ENCODE measurements at places on chromosomes 7 and 10.

DNA sequence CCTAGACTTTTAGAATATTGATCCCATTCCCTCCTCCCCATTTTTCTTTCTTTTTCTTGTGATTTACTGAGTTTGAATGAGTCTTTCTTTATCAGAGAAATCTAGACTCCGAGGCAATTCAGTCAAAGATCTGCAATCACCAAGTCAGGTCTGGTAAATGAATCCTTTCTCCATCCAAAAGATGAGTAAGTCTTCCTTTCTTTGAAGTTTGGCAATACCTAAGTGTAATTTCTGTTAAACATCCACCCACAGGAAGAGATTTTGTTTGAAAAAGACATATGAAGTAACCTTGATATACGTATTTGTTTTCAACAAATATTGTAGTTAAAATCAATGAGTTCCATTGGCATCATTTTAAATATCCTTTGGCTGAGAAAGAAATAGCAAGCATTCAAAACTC, 58.3 kb downstream of the SLC39A12 start:
- no peak for DNase-seq

DNA sequence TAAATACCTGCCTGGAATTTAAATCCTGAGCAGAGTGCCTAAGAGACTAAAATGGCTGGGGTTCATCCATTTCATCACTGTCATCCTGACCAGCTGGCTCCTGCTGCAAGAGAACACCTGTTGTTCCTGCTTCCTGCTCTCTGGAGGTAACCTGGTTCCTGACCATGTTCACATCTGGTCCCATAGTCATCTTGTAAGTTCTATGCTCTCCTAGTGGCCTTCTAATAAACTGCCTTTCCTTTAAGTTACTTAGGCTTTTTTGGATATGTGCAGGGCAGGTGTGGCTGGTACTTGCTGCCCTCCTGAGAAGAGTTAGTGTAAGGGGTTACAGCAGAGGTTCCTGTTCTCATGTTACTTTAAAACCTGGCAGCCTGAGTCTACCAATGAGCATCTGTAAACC, 80.0 kb downstream of the NRCAM start:
- DNase-seq = no peak

- DNase-seq = no peak
Measured at GRCh38 chr10:74738542-74738941, 87.9 kb upstream of the KAT6B start.

DNA sequence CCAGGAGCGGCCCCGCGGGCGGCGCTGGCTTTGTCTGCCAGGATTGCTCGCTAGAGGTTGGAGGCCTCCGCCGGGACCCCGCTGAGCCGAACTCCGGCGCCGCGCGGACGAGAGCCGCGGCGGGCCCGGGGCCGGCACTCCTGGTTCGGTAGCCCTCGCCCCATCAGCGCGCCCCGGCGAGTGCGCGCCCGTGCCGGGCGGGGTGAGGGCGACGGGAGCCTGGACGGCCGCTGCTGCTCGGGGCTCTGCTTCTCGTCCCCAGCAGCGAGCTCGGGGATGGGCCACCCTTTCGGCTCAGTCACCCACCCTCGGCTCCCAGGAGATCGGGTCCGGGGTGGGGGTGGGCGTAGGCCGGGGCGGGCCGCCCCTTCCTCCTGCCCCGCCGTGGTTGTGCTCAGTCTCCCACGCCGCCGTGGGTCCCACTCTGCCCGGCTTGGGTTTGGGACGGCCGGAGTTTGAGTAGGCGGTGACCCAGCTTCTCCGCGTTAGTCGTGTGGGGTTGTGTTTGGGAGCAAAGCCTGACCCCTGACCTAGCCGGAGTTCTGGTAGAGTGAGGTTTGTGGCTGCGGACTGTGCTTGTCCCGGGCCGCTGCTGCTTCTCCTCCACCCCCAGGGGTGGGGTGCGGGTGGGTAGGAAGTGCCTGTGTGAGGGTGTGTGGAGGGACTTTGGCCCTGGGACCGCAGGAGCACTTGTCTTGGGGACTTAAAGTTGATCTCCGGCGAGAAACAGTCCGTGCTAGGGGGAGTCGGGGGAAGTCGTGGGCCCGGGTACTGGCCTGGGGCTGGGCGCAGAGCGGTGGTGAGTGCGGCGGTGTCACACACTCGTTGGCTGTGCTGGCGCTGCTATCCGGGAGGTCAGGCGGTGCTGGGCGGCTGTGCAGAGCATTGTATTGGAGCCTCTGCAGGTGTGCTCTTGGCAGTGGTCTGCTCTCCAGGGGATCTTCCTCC, 677 bp downstream of the TSPAN14 start:
- DNase-seq = peak; percentile 63

GRCh38 chr10:30433306-30433729, 666 bp upstream of the MAP3K8 start:
- no peak for DNase-seq

GRCh38 chr10:103724771-103725170, 130.6 kb downstream of the SH3PXD2A start:
- no peak for DNase-seq

DNA sequence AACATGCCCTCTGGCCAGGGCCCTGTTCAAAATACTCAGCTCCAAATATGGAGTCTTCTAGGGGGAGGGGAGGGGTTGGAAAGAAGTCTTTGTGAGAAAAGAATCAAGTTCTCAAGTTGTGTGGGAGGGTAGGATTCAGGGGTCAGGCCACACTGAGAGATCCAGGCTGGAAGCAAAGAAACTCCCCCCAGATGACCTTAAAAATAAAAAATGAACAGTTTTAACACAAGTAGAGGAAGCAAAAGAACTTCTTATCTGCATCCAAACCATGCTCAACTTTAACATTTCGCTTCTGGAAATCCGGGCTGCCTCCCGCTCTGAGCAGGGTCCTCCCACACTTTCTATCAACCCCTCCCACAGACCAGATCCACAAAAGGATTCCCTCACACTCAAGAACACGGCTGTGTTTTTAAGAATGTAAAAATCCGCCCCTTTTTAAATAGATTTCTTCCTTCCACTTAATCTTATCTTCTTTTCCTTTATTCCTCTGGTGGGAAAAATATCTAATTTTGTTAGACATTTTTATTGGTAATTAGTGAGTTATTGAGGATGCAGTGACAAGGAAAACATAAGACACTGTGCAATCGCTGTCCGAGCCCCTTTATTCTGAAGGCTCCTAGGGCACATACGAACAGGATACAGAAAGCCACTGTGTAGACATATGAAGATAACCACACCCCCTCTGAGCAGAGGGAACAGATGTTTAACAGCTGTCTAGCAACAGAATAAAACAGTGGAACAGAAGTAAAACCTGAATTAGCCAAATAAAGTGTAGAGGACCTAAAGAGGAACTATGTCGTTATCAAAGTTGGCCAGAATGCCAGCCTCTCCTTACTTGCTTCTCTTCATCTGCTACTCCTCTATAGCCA, 43.8 kb downstream of the CYTH3 start:
- DNase-seq = peak; percentile 72

DNA sequence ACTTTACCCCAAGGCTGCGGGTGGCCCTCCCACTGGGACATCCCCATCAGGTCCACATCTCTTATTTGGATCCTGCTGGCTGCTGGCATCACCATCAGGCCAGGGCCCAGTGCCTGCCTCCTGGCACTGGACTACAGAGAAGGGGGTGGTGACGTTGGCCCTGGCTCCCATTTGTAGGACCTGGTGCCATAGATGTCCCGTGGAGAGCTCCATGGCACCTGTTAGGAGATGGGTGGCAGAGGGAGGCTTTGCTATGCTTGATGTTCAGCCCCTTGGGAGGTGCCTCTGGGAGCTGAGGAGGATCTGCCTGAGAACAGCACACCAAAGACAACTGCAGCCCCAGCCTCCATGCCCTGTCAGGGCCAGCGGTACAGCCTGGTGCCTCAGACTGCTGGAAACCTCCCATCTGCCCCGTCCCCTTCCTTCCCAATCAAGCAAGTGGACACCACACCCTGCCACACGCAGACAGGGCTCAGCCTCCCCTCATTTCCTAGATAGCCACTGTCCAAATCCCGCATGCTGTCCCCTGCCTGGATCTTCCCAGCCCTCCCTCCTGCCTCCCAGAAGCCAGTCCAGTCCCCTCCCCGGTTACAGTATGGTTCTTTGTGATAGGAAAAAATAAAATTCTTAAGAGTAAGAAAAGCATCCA, 230.0 kb upstream of the GRB10 start:
- DNase-seq = peak; percentile 14

DNA sequence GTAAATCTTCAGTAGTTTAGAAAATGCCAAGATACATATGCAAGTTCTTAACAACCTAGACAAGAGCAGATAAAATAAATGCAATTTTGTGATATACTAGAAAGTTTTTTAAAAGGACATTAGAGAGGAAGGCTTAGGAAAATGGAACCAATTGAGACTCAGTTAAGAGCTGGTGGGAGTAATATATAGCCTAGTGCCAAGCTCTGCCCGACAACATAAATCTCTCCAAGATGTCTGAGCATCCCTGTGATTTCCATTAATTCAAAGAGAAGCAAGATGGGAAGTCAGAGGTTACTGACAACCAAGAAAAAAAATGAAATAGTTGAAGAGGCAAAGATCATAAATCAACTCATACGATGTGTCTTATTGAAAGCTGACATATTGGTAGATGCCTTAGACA, 74.5 kb downstream of the DGKB start:
- no peak for DNase-seq

- no peak for DNase-seq
Measured at GRCh38 chr10:63825111-63825510, 303.9 kb downstream of the REEP3 start.

- no peak for DNase-seq
Measured at GRCh38 chr10:10792681-10793080, 225.0 kb upstream of the CELF2 start.

- DNase-seq = no peak
Measured at GRCh38 chr10:77422491-77423338, 214.9 kb downstream of the KCNMA1 start.

GRCh38 chr10:110664483-110665420, 20.6 kb downstream of the RBM20 start:
- no peak for DNase-seq

DNA sequence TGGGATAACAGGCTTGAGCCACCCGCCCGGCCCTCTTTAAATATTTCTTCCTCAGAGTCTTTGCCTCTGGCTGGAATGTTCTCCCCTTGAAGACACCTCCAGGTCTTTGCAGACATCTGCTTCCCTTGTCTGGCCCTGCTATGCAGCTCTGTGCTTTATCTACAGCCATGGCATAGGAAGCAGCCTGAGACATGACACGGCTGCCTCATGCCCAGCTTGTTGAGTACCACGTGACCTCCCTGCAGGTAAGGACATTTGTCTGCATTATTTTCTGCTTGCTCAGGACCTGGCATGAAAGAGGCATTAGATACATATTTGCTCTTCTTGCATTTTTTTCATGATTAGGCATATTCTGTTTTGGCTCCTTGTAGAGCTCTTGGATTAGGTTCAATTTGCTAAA, 113.8 kb upstream of the KLF6 start:
- no peak for DNase-seq

DNA sequence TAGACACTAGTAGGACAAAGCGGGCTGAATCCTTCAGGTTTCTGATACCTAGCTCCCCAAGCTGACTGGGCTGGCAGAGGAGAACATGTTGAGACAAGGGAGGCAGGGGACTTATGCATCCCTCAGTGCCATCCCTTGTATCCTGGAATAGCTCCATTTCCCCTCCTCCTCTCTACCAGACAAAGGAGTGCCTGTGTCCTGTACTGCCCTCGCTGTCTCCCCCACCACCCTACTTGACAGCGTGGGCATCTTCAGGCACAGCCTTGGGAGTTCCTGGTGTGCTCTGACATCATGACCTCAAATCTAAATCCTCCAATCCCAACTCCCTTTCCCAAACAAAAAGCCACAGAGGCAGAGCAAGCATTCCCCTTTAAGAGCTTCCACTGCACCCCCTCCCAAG, 9.0 kb downstream of the SFXN3 start:
- DNase-seq = no peak

DNA sequence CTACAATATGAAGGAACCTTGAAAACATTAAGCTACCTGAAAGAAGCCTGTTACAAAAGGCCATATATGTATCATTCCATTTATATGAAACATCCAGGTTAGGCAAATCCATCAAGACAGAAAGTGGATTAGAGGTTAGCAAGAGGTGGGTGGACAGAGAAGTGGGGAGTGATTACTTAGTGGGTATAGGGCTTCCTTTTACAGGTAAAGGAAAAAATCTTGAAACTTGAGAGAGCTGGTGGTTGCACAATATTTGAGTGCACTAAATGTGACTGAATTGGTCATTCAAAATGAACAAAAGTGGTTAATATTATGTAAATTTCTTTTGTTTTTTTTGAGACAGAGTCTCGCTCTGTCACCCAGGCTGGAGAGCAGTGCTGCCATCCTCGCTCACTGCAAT, 119.4 kb upstream of the KIF5B start:
- DNase-seq = no peak

- no peak for DNase-seq
Measured at GRCh38 chr10:49058463-49059255, 56.7 kb downstream of the VSTM4 start.

GRCh38 chr10:70528741-70529362, 50.3 kb downstream of the PALD1 start:
- no peak for DNase-seq

- DNase-seq = no peak
Measured at GRCh38 chr7:127751062-127751461, 99.1 kb downstream of the SND1 start.

DNA sequence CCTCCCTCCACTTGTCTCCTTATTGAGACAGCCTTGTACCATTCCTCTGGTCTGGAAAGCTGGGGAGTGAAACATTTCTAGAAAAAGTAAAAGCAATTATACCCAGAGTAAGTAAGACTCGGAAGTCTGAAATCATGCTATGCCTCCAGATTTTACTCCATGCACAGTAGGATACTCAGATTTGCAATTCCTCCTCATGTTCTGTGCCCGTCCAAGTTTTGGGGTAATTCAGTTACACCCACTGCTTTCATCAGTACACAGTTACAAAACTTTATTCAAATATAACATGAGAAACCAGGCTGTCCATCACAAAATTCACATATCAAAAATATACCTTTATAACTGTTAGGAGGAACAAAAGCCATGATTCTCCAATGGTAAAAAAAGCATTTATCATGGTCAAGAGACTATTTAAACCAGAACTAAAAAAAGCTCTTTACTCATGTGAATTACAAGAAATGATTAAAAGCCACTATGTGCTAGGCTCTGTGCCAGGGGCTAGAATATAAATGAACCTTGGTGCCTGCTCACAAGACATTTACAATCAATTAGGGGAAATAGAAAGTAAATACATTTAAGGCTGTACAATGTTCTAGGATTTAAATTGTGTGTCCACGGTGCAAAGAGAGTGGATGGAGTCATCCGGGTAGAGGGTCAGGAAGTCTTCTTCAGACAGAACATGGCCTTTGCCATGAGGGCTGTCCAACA, 320.2 kb downstream of the ELMO1 start:
- no peak for DNase-seq
